ENCODE measurements at places on chromosomes 7 and 10.

DNA sequence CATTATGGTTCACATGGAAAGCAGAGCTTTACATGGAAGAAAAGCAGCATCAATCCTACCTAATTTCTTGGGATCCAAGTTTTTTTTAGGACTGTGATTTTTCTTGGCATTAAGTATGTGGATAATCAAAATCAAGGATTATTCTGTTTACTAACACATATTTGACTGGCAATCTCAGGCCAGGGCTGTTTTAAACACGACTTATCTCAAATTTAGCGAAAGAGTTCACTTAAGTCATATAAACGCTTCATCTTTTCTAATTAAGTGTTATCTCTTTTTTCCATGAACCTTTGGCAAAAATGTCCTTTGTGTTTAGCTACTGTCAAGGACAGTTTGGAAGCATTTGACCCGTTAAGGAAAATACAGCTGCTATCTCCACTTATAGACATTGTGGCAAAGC, 92.0 kb downstream of the GNAI1 start:
- DNase-seq = no peak

GRCh38 chr10:131532745-131533341, 221.3 kb upstream of the TCERG1L start:
- no peak for DNase-seq

GRCh38 chr10:78520737-78521430, 487.2 kb downstream of the RPS24 start:
- peak; percentile 31 for DNase-seq

- peak; percentile 97 for DNase-seq
Measured at GRCh38 chr7:20330239-20330927, at the start of gene ITGB8. Gene ITGB8, plus strand, starts transcription at chr7:20330900. Its CDS starts 907 bp downstream, at chr7:20331807.

GRCh38 chr7:123143252-123144006, 56.3 kb downstream of the SLC13A1 start:
- DNase-seq = no peak

DNA sequence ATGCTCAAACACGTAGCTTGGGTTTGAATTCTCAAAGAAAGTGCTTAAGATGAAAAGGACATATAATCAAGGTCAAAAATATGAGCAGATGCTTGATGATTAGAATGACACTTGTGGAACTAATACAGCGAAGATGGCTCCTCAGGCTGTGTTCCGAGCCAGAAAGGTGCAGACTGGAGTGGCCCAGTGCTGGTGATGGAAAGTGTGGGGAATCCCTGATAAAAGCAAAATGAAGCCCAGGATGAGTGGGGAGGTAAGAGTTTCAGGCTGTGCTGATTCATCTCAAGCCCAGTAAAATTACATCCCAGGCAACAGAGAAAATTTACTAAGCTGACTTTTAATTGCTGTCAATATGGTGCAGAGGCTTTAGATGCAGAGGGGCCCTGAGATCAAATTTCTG, 77.8 kb upstream of the IKZF1 start:
- no peak for DNase-seq

- no peak for DNase-seq
Measured at GRCh38 chr7:106289848-106290247, 5.1 kb upstream of the NAMPT start.

DNA sequence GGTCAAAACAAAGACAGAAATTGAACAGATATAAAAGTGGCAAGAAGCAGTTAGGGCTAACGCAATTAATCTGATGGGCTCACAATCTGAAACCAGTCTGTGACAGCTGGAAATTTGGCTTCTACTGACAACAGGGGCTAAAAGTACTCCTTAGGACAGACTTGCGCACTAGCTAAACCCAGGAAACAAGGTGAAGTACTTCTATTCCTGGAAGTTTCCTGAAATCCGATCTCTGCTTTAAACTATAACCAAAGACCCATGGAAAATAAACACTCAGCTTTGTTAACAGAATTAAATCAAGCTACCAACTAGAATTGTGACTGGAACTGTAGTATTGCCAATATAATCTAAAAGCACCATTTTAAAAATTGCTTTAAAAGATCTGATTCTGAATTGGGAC, 520.2 kb upstream of the ZWINT start:
- DNase-seq = no peak

GRCh38 chr10:43942096-43942850, 293.6 kb upstream of the ZNF32 start:
- no peak for DNase-seq

- DNase-seq = peak; percentile 72
Measured at GRCh38 chr7:25389489-25390106, 161.3 kb upstream of the NPVF start.

DNA sequence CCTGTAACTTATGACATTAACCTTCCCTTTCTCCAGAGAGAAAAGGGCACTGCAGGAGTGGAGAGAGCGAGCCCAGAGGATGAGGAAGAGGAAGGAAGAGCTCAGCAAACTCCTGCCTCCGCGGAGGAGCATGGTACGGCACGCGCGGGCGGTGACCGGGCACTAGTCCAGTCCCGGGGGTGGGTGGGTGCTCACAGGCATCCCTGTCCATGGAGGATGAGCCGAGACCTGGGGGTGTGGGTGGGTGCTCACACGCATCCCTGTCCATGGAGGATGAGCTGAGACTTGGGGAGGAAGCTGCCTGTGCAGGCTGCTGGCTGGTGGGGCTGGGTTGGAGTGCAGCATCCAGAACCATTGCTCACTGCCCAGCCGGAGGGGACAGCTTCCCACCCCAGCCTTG, 23.8 kb downstream of the LRRC27 start:
- no peak for DNase-seq

DNA sequence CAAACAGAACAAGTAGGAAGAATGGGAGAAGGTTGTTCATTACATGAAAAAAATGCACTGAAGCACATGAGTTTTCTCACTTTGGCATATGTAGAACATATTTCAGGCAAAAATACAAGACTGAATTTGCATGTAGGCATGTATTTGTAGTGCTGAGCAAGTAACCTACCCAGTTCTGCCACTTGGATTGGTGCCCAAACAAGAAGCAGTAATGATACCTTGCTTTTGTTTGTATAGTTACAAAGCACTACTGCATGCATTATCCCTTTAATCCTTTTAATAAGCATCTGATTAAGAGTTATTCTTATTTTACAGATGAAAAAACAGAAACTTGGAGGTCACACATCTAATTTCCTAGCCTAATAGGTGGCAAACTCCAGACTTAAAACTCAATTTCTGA, 23.1 kb upstream of the CTTNBP2 start:
- DNase-seq = no peak

- DNase-seq = peak; percentile 36
Measured at GRCh38 chr10:100008708-100009282, 952 bp downstream of the DNMBP start.

GRCh38 chr10:86282664-86283465, 83.7 kb downstream of the GRID1 start:
- no peak for DNase-seq

GRCh38 chr7:41046221-41046761, 656.6 kb downstream of the INHBA start:
- DNase-seq = no peak

DNA sequence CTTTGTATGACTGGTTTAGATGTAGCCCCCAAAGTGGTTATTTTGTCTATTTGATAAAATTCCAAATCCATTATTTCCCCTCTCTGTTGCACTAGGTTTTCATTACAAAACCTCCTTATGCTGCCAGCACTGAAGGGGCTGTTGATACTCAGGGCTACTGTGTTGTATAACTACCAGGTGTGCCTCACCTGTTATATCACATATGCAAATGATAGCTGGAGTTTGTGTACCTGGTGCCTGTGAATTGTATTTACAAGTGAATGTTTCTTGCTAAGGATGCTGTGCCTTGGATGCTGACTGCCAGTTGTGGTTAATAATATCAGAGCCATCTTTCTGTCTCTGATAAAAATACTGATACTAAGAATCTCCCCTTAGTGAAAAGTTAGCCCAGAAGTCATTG, 84.8 kb upstream of the CCDC6 start:
- no peak for DNase-seq

DNA sequence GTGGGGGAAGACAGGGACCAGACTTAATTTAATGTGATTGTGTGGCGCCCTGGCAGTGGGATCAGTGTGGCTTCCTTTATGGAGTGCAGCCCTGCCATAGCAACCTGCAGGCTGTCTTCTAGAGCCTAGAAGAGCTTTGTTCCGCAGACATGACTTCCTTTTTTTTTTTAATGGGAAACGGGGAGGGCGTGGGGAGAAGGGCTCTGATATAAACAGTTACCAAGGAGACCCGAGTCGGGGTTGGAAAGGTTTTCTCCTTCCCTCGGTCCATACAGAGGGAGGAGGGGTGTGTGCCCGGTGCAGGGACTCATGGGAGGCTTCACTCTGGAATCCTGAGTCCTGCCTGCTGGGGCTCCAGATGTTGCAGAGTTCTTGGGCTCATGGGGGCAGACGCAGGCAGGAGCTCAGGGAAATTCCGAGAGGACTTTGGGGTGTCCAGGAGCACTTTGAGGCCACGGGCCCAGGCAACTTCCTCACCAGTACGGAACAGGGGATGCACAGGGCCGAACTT, 26.9 kb downstream of the TMEM120A start:
- DNase-seq = no peak

- DNase-seq = peak; percentile 85
Measured at GRCh38 chr7:74083928-74084721, 521 bp downstream of the LIMK1 start.

DNA sequence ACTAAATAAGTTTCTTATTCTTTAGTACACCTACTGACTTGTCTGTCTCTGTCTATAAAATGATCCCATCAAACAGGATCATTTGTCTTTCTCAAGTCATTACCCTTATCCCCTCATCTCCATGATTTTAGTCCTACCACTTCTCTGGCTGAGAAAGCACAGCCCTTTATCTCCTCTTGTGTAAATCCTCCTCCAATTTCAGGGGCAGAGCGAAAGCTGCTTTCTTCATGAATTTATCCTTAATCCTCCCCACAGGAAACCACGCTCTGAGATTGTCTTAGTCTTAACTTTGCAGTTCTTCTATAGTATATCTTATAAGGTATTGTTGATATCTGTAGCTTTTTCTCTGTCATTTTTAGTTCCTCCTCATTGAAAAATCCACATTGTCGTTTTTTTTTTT, 239.7 kb upstream of the PLXDC2 start:
- no peak for DNase-seq

DNA sequence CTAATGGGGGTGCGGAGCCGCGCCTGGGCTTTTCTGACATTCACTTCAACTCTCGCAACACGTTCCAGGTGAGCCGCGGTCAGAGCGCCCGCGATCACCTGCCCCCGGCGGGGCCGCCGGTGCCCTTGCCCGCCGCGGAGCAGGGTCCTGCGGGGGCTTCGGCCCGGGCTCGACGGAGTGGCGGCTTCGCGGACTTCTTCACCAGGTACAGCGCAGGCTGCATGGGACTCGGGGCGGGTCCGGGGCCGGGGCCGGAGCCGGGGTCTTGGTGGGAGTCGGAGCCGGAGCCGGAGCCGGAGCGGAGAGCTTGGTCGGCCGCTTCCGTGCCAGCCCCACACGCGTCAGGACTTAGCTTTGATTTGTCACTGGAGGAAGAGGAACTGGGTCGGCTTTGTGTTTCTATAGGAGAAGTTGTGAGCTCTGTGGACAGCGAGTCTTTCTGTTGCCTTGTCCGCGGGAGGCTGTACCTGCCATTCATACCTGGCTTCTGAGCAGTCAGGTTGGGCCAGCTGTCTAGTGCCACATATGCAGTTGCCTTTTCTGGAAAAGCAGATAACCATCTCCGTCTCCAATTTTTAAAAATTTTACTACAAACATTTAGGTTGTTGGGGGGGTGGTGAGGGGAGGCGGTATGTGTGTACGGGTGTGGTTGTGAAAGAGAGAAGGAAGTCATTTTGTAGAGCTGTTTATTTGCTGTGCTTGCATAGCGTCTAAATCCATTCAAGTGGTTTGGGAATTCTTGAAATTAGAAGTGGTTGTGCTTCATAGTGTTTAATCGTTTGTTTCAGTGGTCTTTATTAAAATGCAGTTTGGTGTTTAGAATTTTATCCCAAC, 1.3 kb downstream of the TBC1D12 start:
- DNase-seq = peak; percentile 83

GRCh38 chr7:127658970-127659630, 7.1 kb downstream of the SND1 start:
- no peak for DNase-seq

DNA sequence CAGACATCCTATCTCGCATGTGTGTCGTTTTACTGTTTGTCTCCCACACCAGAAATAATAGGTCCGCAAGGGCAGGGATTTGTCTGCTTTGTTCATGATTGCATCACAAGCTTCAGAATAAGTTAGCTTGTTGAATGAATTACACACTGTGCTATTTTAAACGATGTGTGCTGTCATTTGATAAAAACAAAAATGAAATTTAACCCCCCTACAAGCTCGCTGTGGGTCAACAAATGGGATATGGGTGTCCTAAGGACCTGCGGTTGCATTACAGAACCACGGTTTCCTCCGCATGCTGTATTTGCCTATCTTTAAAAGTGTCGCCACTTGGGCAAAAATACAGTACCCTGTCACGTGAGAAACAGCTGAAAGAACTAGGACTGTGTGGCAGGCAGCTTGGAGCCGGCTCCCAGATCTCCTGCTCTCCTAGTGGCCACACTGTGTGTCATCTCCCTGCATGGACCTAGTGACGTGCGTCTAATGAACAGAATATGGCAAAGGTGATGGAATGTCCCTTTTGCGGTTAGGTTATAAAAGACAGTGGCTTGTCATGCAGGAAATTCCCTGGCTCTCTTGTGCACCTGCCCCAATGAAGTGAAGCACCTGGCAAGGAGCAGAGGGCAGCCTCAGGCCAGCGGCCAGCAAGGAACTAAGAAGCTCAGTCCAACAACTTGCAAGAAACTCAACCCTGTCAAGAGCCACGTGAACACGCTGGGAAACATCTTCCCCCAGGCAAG, 32.9 kb upstream of the CRYGN start:
- no peak for DNase-seq

- DNase-seq = no peak
Measured at GRCh38 chr7:94043299-94043698, 39.1 kb upstream of the BET1 start.

GRCh38 chr7:108456845-108457540, 757 bp upstream of the NRCAM start:
- DNase-seq = no peak

DNA sequence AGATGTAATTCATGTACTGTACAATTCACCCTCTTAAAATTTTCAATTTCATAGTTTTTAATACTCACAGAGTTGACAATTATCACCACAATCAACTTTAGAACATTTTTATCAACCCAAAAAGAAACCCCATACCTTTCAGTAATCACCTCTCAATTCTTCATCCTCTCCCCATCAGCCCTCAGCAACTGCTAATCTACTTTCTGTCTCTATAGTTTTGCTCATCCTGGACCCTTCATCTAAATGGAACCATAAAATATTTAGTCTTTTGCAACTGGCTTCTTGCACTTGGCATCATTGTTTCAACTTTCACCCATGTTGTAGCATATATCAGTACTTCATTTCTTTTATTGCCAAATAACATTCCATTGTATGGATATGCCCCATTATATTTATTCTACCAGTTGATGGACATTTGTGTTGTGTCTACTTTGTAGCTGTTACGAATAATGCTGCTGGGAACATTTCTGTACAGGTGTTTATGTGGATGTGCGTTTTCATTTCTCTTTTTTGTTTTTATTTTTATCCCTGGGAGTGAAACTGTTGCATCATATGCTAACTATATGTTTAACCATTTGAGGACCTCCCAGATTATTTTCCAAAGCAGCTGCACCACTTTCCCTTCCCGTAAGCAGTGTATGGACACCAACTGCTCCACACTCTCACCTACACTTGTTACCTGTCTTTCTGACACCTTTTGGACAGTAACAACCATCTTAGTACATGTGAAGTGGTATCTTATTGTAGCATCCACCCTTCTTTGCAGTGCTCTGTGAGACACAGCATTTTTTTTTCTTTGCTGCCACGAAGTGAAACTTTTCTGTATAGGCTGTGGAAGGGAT, 65.4 kb upstream of the APBB1IP start:
- no peak for DNase-seq
